ENCODE measurements at places on chromosomes 12 and 14.
A peak's percentile ranks its signal among the peaks of the same experiment; 100 is the strongest.

GRCh38 chr14:96098309-96098998 is 59.3 kb downstream of the C14orf132 start:
- no peak for DNase-seq

GRCh38 chr12:109467978-109468676 is 9.0 kb downstream of the KCTD10 start:
- no peak for DNase-seq

DNA sequence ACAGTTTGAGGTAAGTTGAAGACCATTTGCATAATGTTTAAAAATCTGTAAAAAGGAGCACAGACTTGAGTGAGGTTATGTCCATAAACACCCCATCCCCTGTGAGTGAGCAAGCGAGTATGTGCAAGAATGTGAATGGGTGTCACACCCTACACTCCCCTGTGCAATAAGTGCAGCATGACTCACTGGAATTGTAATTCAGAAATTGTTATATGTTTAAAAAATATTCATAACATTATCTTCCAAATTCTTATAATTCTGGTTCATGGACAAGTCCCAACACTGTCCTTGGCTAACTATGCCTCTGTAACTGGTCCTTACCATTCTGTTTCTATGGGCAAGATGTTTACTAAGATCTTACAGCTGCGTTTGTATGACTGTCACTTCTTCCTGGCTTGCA is 207.8 kb upstream of the FAR2 start:
- peak; percentile 38 for DNase-seq

DNA sequence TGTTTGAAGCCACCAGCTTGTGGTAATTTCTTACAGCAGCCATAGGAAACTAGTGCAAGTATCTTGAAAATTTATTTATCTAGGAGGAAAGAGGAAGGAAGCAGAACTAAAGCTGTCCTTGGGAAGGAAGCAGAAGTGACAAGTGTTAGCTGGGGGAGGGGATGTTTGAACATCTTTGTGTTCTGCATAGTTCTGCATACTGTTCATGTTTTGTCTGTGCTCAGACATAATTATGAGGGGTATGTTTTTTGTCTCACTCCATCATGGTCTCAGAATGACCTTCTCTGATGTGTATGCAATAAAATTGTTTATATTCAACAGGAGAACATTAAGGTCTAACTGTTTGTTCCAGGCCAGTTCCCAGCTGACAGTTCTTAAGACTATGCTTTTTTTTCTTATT is 606.5 kb downstream of the GALC start:
- DNase-seq: no peak

DNA sequence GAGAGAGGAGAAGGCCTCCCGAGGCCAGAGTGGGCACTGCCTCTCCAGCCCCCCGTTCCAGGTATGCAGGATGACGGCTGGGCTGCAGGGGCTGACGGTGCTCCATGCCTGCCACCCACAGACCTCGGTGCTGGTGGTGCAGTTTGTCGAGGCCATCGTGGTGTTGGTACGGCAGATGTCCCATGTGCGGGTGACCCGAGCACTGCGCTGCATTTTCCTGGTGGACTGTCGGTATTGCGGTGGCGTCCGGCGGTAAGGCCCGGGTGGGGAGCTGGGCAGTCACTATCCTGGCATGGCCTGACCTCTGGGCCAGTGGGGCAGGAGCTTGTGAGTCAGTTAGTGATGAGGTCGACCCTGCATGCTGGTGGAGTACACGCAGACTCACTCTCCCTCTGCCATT is 47.4 kb downstream of the TPCN1 start:
- no peak for DNase-seq

DNA sequence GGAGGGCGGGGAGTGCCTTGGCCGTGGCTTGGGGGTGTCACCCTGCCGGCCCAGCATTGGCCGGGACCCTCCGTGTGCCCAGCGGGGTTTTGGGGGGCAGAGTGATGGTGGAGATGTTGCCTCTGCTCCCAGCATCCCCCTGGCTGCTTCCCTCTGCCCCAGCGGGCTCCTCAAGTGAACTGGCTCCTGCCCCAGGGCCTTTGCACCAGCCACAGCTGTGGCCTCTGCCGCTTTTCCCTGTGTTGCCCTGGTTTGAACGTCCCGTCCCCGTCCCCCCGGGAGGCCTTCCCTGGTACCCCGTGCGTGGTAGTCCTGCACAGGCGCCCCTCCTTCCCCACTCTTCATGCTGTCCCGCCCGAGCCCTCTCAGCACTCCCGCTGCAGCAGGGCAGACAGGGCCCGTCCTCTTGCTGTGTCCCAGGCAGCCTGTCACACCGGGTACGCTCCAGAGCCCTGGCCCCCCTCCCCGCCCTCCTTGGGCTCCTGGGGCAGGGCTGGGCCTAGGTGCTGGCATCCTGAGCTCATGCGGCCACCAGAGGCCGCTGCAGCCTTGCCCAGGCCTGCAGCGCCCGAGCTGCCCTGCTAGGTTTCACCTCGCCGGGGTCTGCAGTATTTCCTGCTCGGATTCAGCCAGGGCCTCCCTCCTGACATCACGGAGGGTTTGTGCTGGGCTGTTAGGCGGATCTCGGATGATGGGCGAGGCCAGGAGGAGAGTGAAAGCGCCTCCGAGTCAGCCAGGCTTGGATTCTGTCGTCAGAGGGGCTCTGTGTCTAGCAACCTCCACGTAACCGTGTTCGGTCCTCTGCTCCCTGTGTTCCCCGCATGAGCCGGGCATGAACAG is 9.5 kb downstream of the NOC4L start:
- DNase-seq: peak; percentile 25

DNA sequence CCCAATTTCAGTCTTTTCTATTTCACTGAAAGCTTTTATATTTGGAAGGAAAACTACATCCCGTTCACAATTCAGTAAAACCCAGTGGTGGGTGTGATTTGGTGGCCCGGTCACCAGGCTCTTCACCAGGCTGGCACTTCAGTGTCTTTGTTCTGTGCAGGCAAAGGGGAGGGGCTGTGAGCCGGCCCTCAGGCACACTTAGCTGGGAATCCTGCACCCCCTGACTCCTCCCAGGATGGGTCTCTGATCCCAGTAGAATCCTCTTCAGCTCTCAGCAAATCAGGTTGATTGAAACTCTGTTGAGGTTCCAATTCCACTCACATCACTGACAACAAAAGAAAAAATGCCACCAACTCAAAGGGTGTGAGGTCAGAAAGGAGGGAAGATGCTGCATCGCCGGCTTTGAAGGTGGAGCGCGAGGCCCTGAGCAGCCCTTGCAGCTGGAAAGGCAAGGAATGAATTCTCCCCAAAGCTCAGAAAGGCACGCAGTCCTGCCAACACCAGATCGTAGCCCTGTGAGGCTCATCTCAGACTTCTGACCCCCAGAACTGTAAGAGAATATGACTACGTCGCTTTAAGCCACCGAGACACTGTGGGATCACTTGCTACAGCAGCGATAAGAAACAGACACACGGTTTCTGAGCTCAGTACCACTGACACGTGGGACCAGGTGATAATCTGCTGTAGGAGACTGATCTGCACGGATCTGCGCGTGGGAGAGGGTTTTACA is 166.6 kb downstream of the PIWIL1 start:
- DNase-seq: no peak

- no peak for DNase-seq
Observed at GRCh38 chr12:69511016-69511415, 40.8 kb downstream of the FRS2 start.

GRCh38 chr14:64158608-64159007 is 135.6 kb downstream of the ESR2 start:
- no peak for DNase-seq

- no peak for DNase-seq
Observed at GRCh38 chr14:104973135-104973384, 5.1 kb downstream of the AHNAK2 start.

GRCh38 chr14:86543521-86543920 is 1013.6 kb downstream of the FLRT2 start:
- DNase-seq: no peak

- DNase-seq: peak; percentile 51
Observed at GRCh38 chr12:92065018-92065499, 80.6 kb downstream of the BTG1 start.

DNA sequence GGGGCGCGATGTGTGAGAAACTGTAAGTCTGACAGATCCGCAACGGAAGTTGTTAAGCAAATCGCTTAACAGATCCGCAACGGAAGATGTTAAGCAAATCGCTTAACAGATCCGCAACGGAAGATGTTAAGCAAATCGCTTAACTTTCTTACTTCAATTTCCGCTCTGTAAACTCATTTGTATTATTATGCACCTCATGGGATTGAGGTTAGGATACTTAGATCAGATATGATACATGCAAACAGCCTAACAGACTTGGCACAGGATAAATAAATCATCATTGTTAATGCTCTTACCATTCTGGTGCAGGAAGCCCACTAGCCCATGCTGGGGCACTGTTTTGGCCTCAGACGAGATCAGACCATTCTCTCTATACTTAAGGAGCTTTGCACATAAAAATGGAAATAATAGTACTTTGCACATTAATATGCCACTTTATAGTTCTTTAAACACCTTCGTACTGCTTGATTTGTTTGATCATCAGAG is 399 bp downstream of the NCAPD2 start:
- no peak for DNase-seq

GRCh38 chr12:8712572-8712971 is 14.8 kb downstream of the RIMKLB start:
- DNase-seq: no peak

GRCh38 chr14:58315606-58316005 is 17.3 kb downstream of the ARID4A start:
- peak; percentile 19 for DNase-seq

DNA sequence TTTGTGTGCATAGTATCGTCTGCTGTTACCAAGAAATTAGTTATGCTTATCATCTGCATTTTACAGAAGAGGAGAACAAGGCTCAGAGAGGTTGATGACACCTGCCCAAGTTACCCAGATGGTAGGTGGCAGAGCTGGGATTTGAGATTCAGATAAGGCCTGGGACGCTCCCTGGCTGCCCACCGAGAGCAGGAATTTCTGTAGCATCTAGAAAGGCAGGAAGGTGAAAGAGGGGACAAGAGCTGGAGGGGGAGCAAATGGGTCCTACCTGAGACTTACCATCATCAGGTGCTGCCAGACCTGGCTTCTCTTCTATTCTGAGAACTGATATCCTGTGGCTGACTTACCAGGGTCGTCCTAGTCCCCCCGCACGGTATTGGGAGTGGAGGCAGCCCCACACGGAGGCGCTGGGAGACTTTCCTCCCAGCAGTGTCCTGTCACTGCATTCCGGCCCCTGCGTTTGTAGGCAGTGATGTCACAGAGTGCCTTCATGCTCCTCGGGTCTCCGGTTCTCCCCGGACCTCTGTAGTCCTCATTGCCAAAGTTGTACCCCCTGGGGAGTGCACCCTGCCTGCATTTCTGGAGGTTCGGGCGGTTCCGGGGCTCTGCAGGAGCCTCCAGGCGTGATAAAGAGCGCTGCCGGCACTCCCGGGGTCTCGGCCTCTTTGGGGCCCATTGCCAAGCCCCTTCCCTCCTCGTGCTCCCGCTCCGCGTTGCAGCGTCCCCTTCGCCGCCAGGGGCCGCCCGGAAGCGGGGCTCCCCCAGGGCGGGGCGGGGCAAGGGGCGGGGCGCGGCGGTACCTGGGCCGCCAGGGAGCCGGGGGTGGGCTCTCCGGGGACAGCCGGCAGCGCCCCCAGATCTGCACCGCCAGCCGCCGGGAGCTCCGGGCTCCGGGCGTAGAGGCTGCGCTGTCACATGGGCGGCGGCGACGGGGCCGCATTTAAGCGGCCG is at the start of gene CABP1:
TSS of gene CABP1 (plus strand) at position 856 of the 951 bp plus-strand sequence. CDS start at position 916, 60 bp downstream.
- no peak for DNase-seq

GRCh38 chr14:73774241-73774570 is 60.0 kb upstream of the PNMA1 start:
- DNase-seq: no peak

- DNase-seq: no peak
Observed at GRCh38 chr14:73862480-73862879, 10.8 kb downstream of the PTGR2 start.

- DNase-seq: no peak
Observed at GRCh38 chr12:130184404-130185090, 22.3 kb downstream of the FZD10 start.

- DNase-seq: no peak
Observed at GRCh38 chr12:117076410-117077372, 22.5 kb downstream of the TESC start.

- DNase-seq: peak; percentile 73
Observed at GRCh38 chr12:70576341-70577282, 60.6 kb downstream of the PTPRB start.

DNA sequence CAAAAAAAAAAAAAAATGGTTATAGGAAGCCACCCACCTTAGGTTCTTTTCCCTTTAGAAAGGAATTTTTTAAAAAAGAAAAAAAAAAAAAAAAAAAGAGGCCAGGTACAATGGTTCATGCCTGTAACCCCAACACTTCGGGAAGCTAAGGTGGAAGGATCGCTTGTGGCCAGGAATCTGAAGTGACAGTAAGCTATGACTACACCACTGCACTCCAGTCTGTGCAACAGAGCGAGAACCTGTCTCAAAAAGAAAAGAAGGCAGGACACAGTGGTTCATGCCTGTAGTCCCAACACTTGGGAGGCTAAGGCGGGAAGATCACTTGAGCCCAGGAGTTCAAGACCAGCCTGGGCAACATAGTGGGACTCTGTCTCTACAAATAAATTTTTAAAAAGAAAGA is 36.0 kb downstream of the SPTLC2 start:
- DNase-seq: no peak

DNA sequence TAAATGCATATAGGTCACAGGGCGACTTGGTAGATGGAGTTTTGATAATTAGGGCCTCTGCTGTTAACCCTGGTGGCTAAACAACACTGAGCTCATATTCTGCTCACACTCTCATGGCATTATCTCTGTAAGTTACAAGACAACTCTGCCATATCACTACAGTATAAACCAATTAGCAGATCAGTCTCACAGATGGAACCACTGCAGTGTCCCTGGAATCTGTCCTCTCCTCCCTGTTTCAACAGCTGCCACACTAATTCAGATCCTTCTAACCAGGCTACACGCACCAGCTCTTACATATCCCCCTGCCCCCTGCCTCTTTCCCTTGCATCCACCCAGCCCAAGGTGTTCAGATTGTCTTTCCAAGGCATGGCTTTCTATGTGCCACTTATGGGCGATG is 161.0 kb upstream of the RMST start:
- no peak for DNase-seq

DNA sequence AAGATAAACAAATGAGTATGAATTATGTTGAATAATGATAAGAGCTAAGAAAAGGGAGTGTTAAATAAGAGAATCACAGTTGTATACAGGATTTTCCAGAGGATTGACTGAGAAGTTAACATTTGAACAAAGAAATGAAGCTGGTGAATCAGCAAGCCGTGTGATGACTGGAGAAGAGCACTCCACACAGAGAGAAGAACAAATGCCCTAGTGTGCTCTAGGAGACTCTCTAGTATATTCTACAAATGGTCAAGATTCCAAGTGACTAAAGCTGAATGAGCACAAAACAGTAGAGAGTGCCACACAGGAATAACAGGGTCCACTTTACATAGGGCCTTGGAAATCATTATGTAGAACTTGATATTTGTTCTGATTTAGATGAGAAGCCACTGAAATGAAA is 587.1 kb upstream of the ATXN7L3B start:
- DNase-seq: no peak

- no peak for DNase-seq
Observed at GRCh38 chr14:63078569-63078968, 33.3 kb upstream of the KCNH5 start.

DNA sequence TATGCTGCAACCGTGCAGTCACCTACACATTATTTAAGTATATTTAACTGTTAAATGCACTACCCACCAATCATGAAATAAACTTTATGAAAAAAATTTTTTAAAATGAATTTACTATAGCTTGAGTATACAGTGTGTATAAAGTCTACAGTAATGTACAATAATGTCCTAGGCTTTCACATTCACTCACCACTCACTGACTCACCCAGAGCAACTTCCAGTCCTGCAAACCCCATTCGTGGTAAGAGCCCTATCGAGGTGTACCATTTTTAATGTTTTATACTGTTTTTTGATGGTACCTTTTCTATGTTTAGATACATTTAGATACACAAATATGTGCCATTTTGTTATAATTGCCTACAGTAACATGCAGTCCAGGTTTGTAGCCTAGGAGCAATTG is 48.1 kb downstream of the KLRG1 start:
- DNase-seq: no peak
